CD4-positive, alpha-beta T cell treated with Interleukin-21 for 1 hour (primary cell): ENCODE measurements at places on chromosomes 1 and 21.

- no peak for DNase-seq
Measured at GRCh38 chr1:48480504-48480903, 8.5 kb upstream of the SPATA6 start.

GRCh38 chr1:9451081-9451480 lies 88.2 kb upstream of the SLC25A33 start:
- DNase-seq, result no peak

GRCh38 chr1:93734999-93735398 lies 53.4 kb upstream of the BCAR3 start:
- no peak for DNase-seq

DNA sequence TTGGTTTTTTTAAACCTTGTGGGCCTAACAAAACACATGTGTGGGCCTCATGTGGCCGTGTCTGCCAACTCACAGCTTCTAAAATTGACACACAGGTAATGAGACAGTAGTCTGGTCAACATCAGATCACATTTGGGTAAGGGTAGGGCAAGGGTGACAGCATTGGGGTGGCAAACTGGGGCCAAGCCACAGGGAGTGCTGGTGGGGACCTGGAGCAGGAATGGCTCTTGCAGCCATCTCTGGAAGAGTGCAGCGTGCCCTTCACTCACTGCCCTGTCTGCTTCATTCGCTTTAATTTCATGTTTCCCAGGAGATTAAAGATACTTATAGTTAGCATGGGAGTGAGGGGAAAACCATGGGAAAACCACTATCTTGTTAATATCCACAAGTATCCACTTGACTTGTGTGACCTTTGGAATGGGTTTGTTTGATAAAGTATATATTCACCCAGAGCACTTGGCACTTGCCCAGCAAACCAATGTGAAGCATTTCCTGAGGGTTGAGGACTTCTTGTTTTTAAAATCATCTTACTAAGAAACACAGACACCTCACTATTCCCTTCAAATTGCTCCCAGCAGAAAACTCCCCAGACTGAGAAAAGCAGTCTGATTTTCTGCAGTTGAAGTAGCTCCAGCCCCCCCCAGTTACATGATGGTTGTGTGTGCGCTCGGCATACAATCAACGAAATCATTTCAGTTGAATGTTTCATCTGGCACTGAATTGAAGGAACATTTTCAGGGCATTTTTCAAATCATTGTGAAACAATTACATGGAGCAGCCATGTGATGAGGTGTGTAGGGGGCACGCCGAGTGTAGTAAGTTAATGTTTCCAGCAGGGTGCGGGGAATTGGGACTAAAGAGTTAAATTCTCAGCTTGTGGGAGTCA lies 175.7 kb downstream of the VPS13D start:
- DNase-seq, result no peak

GRCh38 chr1:38296047-38296446 lies 249.5 kb upstream of the POU3F1 start:
- DNase-seq, result no peak

- peak; percentile 54 for DNase-seq
Measured at GRCh38 chr1:26373281-26373680, 731 bp upstream of the ZNF683 start.

GRCh38 chr1:51877434-51878307 lies 856 bp downstream of the NRDC start:
- DNase-seq, result peak; percentile 19

DNA sequence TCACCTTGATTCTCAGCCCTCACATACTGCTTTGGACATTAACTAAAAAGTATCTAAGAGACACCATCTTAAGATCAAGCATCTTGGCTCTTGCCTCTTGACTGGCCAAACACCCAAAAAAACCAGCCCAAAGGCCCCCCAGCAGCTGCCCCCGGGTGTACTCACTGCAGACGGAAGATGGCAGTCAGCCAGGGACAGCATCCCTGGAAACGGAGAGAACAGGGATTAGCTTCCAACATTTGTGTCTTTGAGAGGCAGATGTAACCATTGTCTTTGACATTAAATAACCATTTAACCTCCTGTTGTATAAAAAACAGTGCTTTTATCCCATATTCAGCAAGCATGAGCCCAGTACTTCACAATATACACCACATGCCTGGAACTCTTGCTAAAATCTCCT lies 11.3 kb downstream of the TMEM63A start:
- DNase-seq, result no peak

DNA sequence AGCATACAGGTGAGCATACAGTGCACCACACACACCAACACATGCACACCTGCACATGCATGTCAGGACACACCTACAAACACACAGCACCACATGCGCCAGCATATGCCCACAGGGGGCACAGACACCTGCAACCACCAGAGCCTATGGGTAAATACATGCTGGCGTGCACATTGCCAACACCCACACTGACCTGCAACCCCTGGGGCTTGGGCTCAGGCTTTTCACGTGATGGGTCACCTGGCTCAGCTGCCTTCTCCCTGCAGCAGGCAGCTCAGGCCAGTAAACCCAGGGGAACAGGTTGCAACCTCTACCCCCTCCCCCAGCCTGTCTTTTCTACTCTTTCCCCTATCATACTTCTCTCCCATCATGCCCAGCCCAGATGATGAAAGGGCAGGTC lies 8.1 kb downstream of the CD247 start:
- no peak for DNase-seq

DNA sequence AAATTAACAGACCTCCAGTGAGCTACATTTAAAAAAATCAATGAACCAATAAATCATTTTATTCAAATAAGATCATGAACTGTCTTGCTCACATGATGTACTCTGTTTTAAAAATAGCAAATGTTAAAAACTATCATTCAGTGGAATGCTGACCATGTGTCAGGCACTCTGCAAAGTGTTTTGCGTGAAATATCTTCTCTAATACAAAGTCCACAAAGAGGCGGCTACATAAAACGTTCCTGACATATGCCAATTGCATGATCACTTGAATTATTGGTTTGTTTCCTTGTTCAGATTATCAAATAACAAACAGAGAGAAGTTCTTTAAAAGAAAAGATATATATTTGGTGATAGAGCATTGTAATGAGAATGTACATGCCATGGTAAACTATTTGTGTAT lies 10.7 kb downstream of the FMO2 start:
- no peak for DNase-seq

DNA sequence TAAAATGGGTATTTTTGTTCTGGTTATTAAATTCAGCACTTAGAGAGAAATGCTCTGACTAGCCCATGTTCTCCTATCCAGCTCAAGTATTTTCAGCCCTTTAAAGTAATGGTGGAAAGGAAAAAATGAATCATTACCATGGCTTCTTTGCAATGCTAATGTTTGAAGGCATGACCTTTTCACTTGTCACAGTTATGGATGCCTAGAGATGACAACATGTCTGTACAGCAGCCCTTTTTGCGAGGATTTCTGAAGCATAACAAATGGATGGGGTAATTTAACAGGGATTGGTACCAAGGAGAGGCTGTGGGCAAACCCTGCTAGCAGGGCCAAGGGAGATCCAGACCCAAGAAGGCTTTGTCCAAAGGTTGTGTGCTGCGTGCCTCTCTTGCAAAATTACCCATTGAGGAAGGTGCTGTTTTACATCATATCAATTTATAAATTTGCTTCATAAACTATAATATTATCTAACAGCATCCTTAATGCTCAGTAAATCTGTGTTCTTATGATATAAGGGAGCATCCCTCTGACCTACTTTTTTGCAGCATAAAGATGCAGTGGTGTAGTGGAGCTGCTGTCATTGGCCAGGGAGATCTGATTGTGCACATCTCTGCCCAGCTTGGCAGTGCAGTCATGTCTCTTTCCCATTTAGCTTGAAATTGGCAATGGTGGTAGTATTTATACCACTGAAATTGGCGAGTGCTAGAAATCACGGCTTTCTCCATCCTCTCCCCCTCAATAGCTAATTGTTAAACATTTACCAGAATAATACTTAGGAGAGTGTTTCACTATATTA lies 327.1 kb downstream of the PCP4 start:
- no peak for DNase-seq

GRCh38 chr1:76237211-76237610 lies 162.7 kb downstream of the ST6GALNAC3 start:
- DNase-seq, result no peak
